ENCODE measurements at places on chromosomes 7 and 10.

- DNase-seq, result no peak
These were observed 514.2 kb downstream of the RPS24 start for GRCh38 chr10:78547905-78548304.

DNA sequence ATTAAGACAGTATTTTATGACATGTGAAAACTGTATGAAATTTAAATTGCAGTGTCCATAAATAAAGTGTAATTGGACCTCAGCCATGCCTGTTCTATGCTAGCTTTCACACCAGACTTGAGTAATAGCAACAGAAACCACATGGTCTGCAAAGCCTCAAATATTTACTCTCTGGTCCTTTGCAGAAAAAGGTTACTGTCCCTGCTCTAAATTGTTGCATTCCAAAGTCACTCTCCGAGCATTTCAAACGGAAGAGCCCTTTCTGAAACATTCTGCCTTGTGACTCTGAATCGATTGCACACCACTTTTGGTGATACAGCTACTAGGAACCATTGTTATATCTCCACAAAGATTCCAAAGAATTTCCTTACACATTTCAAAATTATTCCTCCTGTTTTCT, 81.0 kb upstream of the STK17A start:
- no peak for DNase-seq

GRCh38 chr10:132974249-132974796, 32.0 kb upstream of the CFAP46 start:
- no peak for DNase-seq

GRCh38 chr7:100119970-100120732, 717 bp downstream of the CNPY4 start:
- DNase-seq, result no peak

DNA sequence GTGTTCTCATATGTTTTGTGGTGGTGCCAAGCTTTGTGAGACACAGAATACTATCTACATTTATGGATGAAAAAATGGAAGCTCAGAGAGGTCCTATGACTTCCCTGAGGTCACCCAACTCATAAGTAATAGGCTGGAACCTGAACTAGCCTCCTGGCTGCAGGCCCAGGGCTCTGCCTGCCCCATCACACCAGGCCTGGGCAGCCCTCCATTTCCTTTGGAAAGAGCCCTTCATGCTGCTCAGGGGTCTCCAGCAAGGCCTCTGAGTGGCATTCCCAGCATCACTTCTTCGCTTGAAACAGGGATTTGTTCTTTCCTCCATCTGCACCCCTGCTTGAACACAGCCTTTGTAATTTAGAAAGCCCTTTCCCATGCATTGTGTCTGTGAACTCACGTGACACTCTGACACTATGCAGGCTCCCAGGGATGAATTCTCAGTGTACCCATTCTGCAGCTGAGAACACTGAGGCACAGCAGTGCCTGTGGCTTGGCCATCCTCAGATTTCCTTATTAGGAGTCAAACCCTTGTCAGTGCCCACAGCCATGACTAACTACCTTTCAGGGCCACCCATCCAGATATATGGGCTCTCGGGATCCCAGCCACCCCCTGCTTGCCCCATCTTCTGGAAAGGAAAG, 127.8 kb upstream of the PPIF start:
- DNase-seq, result no peak

DNA sequence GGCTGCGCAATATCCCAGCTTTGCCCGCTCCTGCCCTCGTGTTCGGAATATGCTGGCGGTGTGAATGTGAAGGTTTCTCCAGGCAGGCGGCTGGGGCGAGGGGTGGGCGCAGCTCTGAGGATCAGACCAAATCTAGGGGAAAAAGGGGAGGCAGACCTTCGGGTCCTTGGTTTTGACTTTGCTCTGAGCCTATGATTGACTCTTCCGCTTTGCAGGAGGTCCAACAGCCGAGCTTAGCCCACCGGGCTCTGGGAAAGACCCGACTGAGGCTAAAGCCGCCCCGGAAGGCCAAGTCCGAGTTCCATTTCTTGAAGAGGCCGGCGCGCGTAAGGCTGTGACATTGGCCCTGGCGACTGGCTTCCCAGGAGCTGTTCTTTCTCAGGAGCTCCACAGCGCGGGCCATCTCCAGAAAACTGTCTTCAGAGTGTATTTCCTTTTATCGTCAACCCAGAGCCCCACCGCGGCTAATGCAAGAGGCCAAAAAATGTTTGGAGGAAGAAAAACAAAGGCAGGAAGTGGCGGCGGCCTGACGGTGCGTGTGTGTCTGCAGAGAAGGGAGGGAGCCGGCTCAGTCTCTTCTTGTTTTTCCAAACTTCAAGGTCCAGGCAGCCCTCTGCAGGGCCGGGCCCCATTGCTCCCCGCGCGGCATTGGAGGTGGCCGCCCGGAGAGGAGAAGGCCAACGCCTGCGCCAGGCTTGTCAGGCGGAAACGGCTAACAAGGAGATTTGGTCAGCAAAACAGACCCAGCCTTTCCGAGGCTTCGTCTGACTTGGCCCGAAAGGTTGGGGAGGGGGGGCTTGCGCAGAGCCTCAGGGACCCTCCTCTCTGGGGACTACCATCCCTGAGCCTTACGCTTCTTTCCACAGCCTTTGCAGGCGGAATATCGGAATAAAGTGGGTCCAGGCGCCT, 3.6 kb upstream of the HOXA11 start:
- no peak for DNase-seq

GRCh38 chr10:11448190-11448544, 163.3 kb downstream of the USP6NL start:
- DNase-seq, result no peak

DNA sequence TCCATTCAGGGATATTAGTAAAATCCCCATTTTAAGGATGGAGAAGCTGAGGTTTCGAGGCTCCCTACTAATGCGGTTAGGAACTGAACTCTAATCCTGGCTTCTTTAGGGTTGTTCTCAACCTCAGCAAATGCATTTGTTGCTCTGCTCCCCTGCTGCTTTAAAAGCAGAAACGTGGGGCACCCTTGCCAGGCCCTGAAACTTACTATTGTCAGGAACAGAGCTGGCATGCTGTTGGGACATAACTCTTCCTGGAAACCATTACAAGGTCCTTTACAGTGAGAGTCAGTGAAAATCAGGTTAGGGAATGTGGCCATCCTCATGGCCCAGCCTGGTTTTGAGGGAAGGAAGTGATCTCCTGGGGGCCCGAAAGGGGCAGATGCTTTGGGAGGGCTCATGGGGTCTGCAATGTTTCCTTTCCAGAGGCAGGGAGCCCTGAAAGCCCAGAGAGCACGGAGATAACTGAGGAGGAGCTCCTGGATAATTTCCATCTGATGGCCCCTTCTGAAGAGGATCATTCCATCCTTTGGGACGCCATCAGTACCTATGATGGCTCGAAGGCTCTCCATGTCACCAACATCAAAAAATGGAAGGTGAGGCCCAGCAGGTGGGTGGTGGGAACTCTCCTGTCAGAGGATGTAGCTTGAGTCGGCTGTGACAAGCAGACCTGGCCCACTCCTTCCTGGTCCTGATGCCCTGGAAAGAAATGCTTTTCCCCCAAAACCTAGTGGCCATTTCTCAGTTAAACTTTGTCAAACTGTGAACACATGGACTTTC, 2.0 kb downstream of the IGFBP1 start:
- no peak for DNase-seq

DNA sequence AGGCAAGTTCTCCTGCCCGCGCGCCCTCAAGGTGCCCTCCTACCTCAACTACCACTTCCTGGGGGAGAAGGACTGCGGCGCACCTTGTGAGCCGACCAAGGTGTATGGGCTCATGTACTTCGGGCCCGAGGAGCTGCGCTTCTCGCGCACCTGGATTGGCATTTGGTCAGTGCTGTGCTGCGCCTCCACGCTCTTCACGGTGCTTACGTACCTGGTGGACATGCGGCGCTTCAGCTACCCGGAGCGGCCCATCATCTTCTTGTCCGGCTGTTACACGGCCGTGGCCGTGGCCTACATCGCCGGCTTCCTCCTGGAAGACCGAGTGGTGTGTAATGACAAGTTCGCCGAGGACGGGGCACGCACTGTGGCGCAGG, 1.4 kb downstream of the FZD1 start:
- DNase-seq, result no peak

DNA sequence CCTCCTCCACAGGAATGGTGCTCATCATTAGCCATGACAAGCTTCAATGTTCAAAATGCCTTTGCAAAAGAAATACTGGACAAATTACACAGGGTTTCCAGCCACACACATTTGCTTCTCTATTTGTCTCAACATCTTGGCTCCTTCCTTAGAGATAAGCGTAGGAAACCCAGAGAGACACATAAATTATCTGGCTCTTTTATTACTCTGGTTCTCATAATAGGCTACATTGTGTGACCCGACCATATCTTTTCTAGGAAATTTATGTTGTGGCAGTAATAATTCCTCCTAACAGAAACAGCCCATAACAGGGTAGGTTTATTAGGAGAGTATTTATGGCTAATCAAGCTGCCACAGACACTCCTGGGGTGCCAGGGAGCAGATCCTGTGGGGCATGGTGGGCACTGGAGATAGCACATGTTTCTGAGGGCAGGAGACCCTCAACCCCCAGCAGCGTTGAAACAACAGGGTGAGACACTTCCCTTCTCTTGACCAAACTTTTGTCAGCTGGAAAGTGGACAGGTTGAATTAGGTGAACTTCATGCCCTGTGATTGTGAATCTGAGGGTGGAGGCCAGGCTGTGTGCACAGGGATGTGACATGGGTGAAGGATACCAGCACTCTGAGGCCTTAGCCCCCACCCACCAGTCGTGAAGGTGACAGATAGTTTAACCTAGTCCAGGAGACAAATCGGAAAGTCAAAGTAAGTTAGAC, 295.9 kb upstream of the ZNF32 start:
- no peak for DNase-seq

DNA sequence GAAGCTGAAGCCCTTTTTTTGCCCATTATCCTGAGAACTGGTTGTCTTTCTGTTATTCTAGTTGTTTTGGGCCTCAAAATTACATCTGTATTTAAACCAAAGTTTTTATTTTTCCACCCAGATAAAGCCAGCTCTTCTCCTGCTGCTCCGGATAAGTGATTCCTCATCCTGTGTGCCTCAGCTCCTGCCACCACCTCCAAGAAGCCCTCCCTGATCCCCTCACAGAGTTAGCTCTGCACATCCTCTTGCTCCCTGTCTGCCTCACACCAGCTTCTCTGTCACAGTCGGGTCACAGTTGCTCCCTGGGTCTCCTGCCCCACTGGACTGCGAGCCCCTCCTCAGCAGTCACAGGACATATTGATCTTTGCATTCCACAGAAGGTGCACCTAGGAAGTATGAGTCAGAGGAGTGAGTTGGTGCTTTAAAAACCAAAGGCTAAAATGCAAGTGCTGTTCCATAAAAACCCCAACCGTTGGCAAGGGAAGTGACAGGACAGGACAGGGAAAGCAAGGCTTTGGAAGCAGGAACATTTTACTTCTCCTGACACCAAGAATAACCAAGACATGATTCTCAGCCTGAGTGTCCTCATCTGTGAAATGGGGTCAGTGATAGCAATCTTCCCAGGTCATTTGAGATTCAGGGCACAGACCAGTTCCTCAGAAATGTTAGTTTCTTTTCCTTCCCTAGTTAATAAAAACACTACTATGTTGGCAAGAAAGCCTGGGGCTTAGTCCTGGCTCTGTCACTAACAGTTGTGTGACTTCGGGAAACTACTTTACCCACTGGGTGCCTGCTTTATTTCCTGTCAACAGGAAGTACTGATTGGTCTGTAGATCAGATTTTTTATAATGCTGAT, 36.5 kb upstream of the EEPD1 start:
- no peak for DNase-seq

- no peak for DNase-seq
These were observed 45.0 kb downstream of the ZCCHC24 start for GRCh38 chr10:79400146-79401004.

DNA sequence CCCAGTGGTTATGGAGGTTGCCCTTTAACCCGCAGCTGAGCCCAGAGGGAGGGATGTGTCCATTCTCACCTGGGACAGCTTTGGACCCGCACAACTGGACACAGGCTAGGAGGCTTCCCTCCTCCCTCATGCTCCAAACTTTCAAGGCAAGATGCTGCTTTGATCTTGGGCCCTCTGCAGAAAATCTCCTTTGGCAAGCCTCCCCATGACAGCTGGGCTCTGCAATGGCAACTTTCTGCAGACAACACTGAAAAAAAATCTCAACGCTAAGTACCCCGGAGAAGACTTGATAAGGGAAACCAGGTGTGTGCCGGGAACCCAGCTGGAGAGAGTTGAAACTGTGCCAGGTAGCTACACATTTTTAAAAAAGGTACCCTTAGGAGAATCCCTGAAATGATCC, 610.1 kb downstream of the LRMDA start:
- DNase-seq, result no peak

GRCh38 chr10:13348216-13349017, at the start of gene SEPHS1:
TSS of gene SEPHS1 (minus strand) at chr10:13348293. CDS start at chr10:13344950, 3,343 bp downstream.
- no peak for DNase-seq

- DNase-seq, result no peak
These were observed 285.6 kb downstream of the PRPF18 start for GRCh38 chr10:13872411-13872810.

DNA sequence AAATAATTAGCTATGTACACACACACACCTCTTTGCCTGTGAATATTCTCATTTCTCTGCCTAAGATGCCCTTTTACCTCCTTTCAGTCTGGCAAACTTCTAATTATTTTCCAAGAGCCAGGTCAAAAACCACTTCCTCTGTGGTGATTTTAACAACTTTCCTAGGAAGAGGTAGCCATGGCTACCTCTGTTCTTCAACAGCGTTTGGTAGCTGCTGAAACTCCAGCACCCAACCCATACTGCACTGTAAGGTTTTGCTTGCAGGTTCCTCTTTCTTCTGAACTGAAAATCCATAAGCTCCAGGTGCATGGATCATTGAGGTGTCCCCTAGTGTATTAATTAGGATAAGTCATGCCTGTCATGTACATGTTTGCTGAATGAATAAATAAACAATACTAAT, 25.6 kb downstream of the NRCAM start:
- DNase-seq, result no peak

DNA sequence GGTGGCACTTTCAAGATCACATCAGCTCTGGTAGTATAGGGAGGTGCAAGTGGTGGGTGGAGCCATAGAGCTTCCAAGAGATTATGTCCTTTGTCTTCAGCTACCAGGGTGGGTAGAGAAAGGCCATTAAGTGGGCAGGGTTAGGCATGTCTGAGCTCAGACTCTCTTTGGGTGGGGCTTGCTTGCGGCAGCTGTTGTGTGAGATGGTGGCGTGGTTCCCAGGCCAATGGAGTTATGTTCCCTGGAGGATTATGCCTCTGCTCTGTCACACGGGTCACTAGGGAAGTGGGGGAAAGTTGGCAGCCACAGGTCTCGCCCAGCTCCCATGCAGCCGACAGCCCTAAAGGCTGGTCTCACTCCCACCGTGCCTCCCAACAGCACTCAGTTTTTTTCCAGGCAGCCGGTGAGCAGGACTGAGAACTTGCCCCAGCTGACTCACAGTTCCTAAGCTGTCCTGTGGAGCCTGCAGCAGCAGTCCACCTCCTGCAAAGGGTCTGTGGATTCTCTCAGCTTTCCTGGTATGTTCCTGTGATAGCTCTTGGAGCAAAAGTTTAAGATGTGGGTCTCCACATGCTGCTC, 459.0 kb downstream of the SH2D4B start:
- DNase-seq, result no peak

DNA sequence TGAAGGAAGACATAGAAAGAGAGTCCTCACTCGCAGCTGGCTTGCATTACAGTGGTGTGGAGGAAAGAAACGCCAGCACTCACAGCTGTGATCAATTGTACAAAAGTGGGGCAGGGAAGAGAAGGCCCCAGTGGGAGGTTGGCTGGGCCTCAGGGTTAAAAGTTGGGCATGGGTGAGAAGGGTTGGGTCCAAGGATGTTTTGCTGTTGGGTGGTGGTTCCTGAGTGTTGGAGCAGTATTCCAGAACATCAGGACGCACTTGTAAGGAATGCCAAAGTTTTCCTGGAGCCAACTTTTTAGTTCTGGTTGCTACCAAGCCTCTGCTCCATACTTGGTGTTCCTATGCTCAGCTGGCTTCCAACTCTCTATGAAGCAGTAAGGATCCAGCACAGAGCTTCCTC, 55.4 kb upstream of the MKRN1 start:
- no peak for DNase-seq
